ENCODE measurements at places on chromosomes 5 and 9.

- no peak for DNase-seq
These were observed 65.2 kb upstream of the PTGER4 start for GRCh38 chr5:40614466-40614865.

DNA sequence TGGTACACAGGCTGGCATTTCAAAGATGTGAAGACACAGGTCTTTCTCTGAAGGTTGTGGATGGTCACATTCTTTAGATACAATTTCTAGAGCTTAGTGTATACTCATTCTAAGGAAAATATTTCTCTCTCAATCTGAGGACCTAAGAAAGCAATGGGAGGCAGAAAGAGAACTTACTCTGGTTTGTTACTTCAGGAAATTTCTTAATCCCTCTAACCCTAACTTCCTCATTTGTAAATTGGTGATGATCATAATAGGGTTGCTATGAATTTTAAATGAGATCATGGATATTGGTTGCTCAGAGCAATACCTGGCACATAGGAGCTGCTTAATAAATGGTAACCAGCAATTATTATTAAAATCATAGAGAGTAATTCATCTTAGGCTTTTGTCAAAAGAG lies 22.1 kb downstream of the FAM170A start:
- no peak for DNase-seq

- DNase-seq: no peak
These were observed 286.0 kb downstream of the TRIM36 start for GRCh38 chr5:114883675-114884074.

DNA sequence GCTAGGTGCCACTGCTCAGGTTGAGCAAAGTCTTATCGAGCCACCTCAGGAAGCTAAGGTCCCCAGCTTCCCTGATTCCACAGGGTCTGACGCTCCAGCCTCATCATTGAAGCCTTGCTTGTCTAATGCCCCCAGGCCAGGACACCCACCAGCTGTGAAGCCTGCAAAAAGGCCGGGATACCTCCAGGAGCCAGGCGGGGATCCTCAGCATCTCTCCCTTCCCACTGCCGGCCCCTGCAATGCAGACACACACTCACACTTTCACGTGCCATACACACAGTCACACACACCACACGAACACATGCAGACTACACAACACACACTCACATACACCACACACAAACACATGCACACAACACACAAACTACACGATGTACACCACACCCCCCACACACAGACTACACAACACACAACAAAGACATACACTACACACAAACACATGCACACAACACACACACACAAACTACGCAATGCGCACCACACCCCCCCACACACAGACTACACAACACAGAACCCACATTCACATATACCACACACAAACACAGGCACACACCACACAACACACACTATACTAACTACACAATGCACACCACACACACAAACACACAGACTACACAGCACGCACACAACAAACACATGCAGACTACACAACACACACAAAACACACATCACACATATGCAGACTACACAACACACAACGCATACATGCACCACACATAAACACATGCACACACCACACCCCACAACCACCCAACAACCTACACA lies 17.8 kb upstream of the S1PR3 start:
- DNase-seq: no peak

- no peak for DNase-seq
These were observed 89.2 kb downstream of the RAPGEF6 start for GRCh38 chr5:131545845-131546244.

Data from NCI-H1694 treated with DMSO at 0.1 percent for 48 hours (cell line).